ENCODE measurements at places on chromosomes 4 and X.

- no peak for DNase-seq
Measured at GRCh38 chr4:94819371-94820168, 61.8 kb downstream of the BMPR1B start.

GRCh38 chrX:119475389-119476101 lies 7.3 kb downstream of the SLC25A5 start:
- DNase-seq = no peak

- no peak for DNase-seq
Measured at GRCh38 chr4:55409468-55410171, 13.9 kb downstream of the TMEM165 start.

- DNase-seq = no peak
Measured at GRCh38 chr4:60096676-60097075, 1103.5 kb upstream of the ADGRL3 start.

- DNase-seq = no peak
Measured at GRCh38 chr4:74117024-74117534, 18.1 kb upstream of the CXCL2 start.

- DNase-seq = no peak
Measured at GRCh38 chrX:13009273-13009672, 34.4 kb downstream of the TMSB4X start.

- DNase-seq = no peak
Measured at GRCh38 chr4:151276787-151277562, at the start of gene PRSS48. PRSS48 (plus strand) TSS chr4:151277161; CDS start chr4:151277173, 12 bp downstream.

DNA sequence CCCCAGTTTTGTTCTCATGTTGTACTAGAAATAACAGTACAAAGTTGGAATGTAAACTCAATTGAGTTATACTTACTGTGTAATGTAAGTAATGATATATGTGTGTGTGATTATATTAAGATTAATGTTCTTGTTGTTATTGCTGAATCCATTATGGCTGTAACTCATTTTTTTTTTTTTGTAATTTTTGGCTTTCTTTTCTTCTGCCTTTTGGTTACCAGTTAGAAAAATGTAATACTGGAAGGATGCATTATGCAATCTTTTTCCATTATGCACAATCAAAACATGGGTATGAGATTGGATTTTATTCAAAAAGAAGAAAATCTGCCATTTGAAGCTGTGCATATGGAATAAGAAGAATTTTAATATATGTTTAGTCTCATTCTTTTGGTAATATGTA lies 34.0 kb downstream of the BANK1 start:
- DNase-seq = no peak

- no peak for DNase-seq
Measured at GRCh38 chr4:145301386-145302080, 121.1 kb upstream of the OTUD4 start.

DNA sequence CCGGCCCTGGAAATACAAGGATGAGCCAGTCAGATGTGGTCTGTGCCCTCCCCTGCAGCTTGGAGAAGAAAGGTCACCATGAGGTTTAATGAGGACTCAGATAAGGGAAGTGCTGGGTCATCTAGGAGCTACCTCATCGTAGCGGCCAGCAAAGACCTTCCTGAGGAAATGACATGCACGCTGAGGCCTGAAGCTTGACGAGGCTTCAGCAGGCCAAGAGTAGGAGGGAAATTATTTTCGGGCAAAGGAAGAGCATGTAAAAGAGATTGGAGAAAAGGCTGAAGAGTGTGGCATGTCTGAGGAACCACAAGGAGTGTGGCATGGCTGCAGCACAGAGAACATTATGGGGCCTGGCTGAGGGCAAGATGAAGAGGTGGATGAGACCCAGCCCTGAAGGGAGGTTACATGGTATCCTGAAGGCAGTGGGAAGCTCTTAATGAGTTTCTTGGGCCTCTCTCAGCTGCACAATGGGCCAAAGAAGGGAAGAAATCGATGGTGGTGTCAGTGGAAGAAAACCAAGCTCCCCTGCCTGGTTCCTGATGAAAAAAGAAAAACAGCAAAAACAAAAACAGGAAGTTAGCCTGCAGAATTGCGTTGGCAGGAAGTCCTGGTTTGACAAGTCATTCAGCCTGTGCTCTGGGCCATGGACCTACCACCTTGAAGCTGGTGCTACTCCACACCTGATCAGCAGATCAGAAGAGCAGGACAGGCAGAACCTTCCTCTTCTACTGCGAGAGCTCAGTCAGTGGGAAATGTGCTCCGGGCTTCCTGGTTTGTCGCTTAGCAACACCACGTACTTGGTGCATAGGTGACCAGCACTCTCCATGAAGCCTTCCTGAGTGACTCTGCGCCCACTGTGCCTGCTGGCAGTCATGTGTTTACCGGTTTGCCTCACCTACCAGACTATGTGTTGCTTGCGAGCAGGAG lies 134.5 kb upstream of the KLF3 start:
- DNase-seq = no peak

DNA sequence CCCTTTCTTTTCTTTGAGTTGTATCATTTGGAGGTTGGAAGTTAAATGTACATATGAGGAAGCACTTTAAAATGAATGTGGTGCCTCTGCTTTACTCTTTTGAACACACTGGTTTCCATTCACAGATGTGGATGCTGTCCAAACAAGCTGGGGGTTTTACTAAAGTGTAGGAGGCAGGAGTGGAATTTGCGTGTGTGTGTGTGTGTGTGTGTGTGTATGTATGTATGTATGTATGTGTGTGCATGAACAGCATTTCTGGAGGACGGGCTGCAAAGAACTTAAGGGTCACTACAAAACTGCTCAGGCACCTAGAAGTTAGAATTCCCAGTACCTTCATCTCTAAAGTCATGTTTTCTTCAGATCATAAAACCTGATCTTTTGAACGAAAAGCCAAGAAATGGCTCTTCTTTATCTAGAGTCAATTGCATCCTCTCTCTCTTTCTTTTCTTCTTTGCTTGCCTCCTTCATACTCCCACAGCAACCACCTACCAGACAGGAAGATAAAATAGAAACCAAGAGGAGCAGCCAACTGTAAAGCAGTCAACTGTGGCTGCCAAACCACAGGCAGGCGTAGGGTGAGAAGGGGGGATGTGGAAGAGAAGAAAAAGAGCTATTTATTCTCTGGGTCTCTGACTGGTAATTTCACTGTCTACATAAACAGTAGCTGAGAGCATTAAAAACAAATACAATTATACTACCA lies 177.0 kb upstream of the RASGEF1B start:
- no peak for DNase-seq

- no peak for DNase-seq
Measured at GRCh38 chr4:116272336-116272735, 813.0 kb downstream of the TRAM1L1 start.

DNA sequence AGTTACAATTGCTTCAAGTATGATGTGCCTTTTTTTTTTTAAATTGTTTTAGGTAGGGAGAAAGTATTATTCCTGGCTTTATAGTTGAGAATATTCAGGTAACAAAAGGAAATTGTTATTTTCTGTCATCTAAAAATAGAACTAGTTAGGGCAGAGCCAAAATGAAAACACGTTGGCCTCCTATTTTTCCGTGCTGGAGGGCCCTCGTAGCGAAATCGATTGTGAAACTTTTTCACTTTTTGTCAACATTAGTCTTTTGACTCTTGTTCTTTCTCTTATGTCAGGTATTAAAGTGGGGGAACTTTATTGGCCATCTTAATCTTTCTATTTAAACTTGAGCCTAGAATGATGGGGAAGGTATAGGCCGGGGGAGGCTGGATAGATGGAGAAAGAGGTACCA lies 104.9 kb downstream of the ARHGAP10 start:
- DNase-seq = no peak

DNA sequence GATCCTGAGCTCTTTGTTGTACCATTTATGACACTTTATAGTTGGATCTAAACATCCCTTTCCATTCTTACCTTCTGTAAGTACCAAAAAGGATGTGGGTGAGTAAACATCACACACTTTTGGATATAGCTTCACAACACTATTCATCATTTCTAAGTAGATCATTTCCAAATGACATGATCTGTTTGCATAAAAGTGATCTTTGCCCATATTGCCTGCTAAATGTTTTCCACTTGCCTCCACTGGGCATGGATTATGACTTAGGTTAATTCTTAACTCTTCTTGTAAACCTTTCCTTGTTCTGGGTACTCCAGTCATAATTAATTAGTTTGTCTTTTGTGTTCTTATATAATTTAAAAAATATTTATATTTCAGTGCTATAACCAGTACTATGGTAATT lies 244.9 kb upstream of the AGA start:
- no peak for DNase-seq

DNA sequence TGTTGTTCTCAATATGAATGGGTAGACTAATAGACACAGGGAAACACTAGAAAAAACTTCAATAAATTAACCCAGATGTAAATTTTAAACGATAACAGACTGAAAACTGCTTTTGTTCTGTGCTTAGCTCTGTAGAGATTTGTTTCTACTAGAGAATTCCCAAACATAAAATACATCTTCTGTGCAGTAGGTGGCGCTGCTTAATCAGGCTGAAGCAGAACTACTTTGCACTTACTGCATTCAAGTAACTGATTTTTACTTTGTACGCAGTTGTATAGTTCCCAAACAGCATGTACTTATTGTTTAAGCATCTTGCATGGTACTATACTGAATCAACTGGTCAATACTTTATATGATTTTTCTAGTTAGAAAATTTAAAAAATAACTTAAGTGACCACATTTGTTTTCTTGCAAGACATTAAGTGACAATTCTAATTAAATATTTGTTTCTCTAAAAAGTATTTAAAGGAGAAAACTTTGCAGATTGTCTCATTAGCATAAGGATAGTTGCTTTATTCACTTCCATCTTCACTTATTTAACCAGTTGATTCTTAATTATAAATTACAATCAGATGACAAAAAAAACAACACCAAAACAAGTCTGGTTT lies 490.6 kb downstream of the IL15 start:
- no peak for DNase-seq

- DNase-seq = no peak
Measured at GRCh38 chr4:101345596-101346350, 1.6 kb downstream of the PPP3CA start.

DNA sequence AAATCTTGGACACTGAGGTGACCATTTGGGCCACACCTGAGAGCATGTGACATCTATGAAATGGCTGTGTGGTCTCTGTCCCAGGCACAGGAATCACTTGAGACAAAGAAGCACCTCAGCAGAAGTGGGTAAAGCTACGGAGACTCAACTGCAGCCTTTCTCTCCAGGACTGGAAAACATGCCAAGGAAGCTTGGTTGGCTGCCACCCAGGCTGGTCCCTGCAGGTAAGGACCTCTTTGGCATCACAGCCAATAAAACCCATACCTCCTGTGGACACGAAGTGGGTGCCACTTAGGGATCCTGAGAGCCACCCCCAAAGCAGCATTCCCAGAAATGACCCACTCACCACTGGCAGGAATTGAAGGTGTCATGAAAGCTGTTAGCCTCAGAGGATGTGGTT lies 74.6 kb downstream of the LEF1 start:
- no peak for DNase-seq

DNA sequence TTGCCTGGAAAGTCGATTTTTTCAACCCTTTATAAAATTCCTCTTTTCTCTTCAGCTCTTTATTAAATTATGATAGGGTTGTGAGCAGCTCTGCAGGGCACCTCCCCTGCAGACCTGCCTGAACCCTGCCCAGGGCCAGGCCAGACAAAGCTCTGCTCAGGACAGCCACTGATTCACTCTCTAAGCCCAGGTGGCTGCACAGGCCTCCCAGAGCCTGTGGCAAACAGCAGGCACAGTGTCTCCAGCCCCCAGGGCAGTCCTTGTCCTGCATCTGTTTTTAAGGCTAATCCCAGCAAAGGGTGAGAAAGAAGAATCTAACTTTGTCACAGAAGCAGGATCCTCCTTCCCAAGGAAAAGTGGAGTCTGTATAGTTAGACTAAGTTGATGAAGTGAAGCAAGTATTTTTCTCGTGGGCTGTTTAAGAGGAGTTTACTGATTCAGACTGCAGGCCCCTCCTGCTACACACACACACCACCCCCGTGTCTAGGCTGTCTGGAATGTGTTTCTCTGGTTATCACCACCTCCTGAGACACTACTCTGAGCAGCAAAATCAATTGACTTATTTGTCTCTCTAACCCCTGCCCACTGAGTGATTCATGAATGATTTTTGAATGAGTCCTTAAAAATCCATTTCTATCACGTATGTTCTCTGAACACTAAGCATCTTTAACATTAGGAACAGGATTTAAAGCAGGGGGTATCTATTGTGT lies 101.7 kb downstream of the CHIC2 start:
- no peak for DNase-seq

DNA sequence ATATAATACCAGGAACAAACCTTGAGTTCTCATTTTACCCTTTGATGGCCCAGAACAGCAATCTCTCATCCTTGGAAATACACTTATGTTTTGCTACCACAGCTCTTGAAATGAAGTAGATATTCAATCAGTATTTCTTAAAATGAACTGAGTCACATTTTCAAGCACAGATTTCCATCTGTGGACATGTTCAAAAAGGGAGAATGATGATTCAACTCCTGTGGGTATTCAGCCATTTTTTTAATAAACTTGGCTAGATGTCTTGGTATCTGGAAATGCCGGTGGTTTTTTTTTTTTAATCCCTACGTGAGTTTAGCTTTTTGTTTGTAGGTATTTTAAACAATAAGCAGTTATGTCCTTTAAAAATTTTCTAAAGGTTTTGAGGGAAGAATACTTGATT lies 64.2 kb upstream of the TRPC5OS start:
- no peak for DNase-seq

GRCh38 chr4:181911420-181911819 lies 331.8 kb upstream of the TENM3 start:
- DNase-seq = no peak

DNA sequence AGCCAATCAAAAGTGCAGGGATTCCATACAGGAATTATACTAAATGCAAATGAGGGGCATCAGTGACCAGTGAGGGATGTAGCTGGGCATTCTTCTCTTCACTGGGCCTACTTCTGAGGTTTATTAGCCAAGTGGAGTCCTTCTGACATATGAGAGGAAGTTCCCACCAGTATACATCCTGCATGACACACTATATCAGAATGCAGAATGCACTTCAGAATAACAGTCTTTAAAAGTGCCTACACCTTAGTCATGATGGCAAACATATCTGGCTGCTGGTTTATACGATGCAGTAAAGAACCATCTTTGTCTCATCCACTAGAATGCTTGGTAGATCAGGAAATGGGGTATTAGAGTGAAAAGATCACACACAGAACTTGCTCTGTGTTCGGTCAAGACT lies 180.3 kb upstream of the PPARGC1A start:
- no peak for DNase-seq

- no peak for DNase-seq
Measured at GRCh38 chr4:118883861-118884260, 4.8 kb upstream of the SYNPO2 start.

GRCh38 chr4:67204441-67204840 lies 340.9 kb downstream of the CENPC start:
- no peak for DNase-seq

DNA sequence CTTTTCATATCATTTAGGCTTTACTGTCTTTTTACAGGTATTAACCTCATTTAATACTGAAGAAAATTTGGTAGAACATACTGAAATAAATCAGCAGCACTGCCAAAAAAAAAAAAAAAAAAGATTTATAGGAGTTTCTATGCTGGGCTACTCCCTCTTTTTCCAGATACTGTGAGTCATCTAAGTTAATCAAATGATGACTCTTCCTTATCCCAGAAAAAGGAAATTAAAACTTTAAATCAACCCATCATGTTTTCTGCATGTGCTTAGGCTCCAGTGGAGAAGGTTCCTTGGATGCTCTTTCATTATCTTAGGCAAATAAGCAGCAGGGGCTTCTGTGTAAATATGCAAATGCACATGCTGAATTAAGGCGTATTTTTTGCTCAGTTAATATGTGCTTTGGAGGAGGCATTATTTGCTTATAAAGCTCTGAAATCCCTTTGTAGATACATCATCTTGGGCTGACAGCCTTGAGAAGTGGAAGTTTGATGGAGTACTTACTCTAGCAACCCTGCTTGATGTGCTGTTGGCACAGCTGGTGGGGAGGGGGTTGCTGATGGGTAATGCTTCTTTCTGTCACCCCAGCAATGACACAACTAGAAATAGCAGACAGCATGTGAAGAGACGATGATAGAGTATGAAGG lies 136.1 kb downstream of the C4orf33 start:
- no peak for DNase-seq
